Stimulated activated CD4-positive, alpha-beta T cell treated with anti-CD3 and anti-CD28 coated beads, Interleukin-1b, Interleukin-23, amount 100 ng/mL, for 1 hour (primary cell): ENCODE measurements at places on chromosomes 4 and X.

GRCh38 chr4:73704314-73705055, 35.9 kb upstream of the CXCL8 start:
- no peak for DNase-seq

GRCh38 chr4:37439809-37440474, 195.4 kb downstream of the NWD2 start:
- no peak for DNase-seq

GRCh38 chr4:57974821-57975220, 864.6 kb upstream of the IGFBP7 start:
- DNase-seq = no peak

GRCh38 chr4:89434364-89434988, 126.9 kb upstream of the GPRIN3 start:
- DNase-seq = no peak

DNA sequence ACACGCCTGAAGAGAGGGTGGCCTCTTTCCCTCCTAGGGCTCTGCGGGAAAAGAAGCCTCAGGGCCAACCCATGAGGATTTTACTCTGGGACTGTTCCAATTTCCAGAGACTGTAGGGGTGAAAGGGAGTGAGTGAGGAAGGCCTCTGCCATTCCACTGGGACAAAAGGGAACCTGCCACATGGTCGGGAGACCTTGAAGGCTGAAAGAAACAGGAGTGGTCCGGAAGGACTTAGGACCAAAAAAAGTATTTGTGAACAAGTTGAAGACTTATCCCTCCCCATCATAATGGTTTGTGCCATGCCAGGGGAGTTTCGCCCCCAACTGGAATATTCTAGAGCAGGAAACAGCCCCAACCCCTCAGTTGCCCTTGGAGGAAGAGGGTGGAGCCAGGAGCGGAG, at the start of gene TEX13B:
TSS of gene TEX13B (minus strand) at position 15 of the 400 bp plus-strand sequence. CDS start 243 bp downstream, outside the sequence.
- DNase-seq = no peak

DNA sequence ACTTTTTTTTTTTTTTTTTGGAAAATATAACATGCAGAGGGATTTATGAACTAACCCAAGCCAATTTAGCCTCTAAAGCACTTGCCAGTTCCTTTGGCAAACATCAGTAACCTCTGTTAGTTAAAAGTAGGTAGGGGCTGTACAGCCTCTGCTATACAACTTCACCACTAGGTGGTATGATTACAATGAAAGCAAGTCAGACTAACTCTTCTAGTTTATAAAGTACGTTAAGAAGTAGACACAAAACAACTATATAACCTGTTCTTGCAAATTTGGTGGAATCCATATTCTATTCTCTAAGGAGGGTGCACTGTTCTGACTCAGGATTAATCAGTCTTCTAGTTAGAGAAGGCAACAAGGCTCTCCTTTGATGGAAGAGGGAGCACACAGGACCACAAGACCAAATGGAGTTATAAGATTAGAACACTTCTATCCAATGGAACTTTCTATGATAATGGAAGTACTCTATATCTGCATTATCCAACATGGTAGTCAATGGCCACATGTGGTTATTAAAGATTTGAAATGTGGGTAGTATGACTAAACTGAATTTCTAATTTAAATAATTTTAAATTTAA, 12.8 kb downstream of the AIMP1 start:
- DNase-seq = no peak

DNA sequence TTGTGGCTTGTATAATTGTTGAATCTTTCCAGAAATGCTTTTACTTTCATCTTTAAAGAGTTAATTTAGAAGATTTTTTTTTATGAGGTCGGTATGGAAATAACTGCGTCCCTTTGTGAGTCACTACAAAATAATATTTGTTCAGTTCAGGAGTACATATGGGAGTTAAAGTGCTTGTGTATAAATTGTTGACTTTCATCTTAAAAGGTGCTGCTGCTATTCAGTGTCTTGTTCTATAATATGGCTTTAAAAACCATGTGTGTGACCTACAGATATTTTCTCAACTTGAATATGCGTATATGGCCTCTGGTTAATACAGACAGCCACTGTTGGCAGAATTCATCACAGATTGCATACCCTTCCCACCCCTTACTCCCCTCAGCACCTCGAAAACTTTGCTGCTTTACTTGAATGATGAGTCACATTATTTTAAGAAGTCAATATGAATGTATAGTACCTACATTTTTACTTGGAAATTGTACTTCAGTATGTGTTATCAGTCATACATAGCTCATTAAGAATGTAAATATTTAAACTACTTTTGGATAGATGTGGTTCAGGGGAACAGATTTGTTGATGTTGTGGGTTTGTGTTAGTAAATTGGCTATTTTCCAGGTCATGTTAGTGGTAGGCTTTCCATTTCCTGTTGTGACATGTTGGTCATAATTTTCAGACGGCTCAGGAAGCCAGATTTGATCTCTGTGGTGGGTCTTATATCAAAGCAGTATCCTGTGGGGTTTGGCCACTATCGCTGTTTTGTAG, 1.5 kb downstream of the CLCN3 start:
- no peak for DNase-seq

- no peak for DNase-seq
These were observed 509.6 kb downstream of the PACRGL start for GRCh38 chr4:21209860-21210259.

- DNase-seq = no peak
These were observed 78.8 kb downstream of the COQ2 start for GRCh38 chr4:83205760-83206159.

- DNase-seq = no peak
These were observed 235.8 kb upstream of the AADAT start for GRCh38 chr4:170325599-170325998.

DNA sequence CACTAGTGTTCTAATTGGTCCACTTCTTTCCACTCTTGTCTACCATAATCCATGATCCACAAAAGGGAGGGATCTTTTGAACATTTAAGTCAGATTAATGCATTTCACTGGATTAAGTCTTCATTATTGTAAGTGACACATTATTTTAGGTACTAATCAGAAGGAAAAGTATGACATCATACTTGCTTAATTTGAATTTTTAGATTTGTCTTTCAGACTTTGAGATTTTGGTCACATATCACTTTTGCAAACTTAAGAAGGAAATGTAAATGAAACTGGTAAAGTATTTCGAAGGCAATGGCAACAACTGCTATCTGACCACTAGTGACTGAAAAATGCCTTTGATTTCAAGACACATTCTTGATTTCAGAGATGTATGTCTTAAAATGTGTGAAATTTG, 5.2 kb downstream of the MMRN1 start:
- DNase-seq = no peak

DNA sequence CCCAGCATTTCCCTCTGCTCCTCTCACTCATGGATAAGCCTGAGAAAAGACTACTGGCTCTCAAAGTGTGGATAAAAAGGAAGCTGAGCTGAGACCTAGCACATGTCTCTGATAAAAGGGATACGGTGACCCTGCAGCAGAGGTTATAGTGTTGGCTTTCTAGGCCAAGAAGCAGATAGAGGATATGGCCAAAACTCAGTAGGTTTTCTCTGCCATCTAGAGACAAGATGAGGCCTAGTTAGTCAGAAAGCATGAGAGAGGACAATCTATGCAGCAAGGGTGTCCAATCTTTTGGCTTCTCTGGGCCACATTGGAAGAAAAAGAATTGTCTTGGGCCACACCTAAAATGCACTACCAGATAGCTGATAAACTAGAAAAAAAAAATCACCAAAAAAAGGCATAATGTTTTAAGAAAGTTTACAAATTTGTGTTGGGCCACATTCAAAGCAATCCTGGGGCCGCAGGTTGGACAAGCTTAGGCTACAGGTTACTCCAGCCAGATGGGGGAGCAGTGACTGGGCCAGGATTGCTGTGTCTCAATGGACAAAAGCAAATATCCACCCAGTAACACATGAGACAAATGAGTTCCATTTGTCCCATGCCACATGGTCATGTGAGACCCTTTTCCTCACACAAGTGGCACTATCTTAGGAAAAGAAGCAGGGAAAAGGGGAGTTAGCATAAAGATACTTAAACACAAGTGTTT, 411.4 kb downstream of the INPP4B start:
- no peak for DNase-seq

- no peak for DNase-seq
These were observed 61.1 kb upstream of the RPL34 start for GRCh38 chr4:108559068-108559793.

DNA sequence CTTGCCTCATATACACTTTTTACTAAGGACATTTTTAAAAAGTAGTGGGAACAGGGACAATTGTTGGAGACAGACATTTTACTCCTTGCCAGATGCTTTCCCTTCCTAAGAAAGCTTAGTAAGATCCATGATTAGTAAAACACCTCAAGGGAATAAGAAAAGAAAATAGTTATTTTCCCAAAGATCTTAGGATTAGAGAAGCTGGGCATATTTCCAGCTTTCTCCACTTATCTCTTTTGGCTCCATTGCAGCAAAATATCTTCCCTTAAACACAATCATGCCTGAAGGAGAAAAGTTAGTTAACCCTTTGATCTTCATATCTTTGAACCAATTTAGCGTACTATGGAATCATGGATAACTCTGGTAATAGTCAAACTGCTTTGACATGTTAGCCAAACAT, 257.9 kb downstream of the PCDH18 start:
- DNase-seq = no peak

- no peak for DNase-seq
These were observed 303.5 kb upstream of the HS3ST1 start for GRCh38 chr4:11732155-11732554.

DNA sequence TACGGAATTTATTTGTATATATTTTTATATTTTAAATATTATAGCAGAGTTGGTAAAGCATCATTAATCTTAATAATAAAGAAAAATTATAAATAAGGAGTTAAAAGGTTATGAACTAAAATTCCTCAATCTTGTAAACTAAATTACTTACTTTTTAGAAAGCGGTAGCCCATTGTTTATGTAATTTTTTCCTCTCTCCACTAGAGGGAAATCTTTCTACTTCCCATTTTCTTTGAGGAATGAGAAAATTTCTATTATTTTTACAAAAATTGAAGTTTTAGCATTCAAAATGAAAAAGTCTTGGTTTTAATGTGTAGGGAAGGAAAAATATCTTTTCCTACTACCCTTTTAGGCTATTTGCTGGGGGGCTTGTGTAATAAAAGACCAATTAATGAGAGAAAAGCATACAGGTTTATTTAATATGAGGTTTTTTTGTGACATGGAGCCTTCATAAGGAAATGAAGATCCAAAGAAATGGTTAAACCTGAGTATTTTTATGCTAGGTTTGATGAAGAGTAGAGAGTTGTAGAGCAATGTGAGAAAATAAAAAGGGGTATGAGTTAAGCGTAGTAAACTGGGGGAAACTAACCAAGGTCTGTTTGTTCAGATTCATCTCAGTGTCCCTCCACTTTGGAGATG, 68.7 kb upstream of the ADAD1 start:
- DNase-seq = no peak

- no peak for DNase-seq
These were observed 1383.1 kb downstream of the C4orf33 start for GRCh38 chr4:130479020-130479419.

- DNase-seq = peak; percentile 2
These were observed 47.8 kb upstream of the HSD17B10 start for GRCh38 chrX:53481816-53482465.

DNA sequence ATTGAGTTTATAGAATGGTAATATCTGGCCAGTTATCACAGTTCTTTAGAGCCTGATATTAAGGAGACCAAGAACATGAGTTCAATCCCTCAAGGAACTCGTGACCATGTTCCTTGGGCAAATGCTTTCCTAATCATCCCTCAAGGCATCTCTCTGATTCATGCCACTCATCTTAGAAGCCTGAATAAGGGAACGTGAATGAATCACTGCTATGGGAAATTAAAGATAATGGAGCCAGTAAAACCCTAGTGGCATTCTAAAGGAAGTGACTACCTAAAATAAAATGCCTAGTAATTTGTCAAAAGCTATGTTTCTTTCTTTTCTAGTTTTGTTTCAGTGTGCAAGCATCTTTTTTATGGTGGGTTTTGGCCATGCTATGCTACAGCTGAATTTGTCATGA, 1161.3 kb downstream of the C4orf33 start:
- no peak for DNase-seq

- DNase-seq = no peak
These were observed 228.2 kb upstream of the DIPK2B start for GRCh38 chrX:45428831-45429230.

DNA sequence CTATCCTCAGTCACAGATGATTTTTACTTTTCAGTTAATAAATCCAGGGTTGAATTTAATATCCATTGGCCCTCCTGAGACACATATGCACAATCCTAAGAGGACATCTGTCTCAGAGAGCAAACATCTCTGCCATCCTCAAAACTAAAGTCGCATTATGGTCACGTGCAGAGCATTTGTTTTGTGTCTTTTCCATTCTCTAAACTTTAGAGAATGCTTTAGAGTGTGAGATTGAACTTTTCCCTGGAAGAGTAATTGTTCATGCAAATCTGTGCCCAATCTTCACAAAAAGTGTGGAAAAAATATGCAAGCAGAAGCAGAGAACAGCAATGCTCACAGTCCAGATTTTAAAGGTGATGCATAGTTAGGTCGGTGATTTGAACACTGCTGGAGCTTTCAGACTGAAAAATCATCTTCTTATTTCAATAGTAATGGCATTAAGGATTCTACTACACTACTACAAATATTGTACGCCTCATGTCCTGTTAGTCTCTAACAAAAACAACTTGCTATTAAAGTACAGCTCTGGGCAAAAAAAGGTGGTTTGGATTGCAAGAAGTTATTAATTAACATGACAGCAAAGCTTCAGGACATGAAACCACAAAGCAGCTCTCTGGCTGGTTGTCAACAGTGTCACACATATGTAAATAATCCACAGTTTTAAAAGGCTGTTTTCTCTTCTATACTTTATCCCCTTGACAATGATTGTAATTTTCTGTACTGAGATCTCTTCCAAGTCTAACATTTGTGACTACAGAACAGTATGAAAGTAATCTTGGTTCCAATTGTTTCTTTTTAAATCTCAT, 19.9 kb downstream of the DCHS2 start:
- no peak for DNase-seq

- no peak for DNase-seq
These were observed 294.8 kb upstream of the DKK2 start for GRCh38 chr4:107330916-107331315.

- no peak for DNase-seq
These were observed 65.7 kb upstream of the PSAPL1 start for GRCh38 chr4:7500404-7500803.

- DNase-seq = no peak
These were observed 726.2 kb downstream of the RPA4 start for GRCh38 chrX:97609938-97610337.

GRCh38 chr4:98641906-98642668, 16.3 kb downstream of the TSPAN5 start:
- DNase-seq = no peak
